Skeletal muscle cell (primary cell): ENCODE measurements at places on chromosomes 2 and 18.
A peak's percentile ranks its signal among the peaks of the same experiment; 100 is the strongest.

DNA sequence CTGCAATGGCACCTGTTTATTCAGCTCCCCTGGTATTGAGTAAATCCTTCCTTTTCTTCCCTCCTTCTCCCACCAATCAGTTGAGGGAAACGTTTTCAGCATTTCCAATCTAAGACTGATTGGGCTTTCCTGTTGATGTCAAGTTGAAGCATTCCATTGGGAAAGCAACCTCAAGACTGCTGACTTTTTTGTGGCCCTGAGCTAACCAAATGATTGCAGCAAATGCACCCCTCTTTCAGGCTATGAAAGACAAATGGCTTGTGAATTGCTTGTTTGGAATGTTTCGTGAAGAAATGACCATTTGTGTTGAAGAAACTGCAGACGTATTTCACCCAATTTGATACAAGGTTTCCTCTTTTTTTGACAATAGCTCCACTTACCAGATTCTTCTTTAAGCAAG is 303.5 kb downstream of the EPHA4 start:
- DNase-seq = no peak

- DNase-seq = no peak
Observed at GRCh38 chr2:109247340-109247739, 118.3 kb downstream of the SH3RF3 start.

DNA sequence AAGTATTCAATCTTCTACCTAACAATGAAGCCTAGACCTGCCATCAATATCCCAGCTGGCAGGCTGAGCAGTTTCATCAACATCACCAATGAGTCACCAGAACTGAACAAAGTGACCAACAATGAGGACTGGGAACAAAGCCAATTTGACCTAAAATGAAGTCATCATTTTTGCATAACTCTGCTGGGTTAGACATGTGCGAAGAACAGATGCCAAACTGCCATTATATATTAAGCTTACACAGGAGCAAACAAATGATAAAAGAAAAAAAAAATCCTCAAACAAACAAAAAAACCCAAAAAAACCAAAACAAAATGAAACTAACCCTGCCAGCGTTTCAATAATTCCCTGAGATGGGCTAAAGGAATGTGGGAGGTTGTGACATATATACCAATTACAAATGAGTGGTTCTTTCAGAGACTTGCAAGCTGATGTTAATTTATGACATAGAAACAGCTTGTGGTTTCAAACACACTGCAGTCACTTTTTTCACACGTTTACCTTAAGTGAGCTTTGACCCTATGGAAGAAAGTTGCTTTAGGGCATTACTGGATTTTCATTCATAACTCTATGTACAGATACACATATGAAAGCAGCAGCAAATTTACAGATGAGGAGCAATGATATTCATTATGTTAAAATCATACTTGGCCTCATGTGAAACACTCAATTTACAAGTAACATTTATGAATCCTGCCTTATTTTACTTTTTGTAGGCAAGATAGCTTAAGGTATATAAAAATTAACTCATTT is 56.9 kb upstream of the CCDC141 start:
- peak; percentile 96 for DNase-seq

DNA sequence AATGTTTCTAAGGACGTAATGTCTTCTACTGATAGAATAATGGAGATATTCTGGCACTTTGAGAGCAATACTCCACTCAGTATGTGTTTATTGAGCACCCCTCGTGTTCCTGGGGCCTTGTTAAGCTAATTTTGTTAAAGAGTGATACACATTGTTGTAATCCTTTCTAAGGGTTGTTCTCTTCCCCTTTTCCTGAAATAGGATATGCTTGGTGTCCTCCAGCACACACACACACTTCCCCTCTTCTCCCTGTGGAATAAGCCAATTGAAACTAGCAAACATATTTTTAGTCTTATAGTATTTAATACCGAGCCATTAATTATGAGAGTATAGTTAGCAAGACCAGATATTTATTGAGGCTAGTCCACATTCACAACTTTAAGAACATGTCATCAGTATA is 114.1 kb downstream of the CRIM1 start:
- DNase-seq = no peak

DNA sequence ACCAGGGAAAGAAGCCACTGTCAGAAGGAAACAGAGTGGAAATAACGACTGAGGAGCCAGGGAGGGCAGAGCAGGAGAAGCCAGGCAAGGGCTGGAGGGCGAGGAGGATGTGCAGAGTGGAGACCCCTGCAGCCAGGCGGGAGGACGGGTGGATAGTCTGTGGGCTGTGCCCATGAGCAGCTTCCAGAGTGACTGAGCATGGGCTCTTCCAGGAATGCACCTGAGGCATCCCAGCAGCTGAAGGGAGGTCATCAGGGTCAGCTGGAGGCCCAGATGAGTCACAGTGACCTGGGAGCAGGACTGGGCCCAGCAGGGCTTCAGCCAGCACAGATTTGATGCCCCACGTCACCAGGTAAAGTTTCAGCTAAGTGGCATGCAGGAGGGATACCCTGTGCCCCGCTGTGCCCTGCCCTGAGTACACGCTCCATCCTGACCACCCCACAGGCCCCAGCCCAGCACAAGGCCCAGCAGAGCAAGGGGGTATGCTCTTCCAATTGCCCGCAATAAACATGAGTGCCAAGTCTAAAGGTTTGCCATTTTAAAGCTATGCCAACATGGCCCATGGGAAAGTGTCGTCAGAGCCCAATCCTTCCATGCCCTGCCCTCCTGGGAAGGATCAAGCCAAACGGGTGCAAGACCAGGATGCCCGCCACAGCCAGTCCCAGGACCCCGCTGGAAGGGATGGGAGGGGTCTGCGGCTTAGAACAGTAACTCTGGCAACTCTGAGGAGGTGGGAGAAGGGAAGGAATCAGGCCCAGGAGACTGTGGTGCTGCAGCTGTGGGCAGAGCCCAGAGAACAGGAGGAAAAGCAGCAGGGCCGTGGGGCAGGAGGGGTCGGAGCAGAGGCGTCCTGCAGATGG is 85.7 kb downstream of the SEPTIN10 start:
- no peak for DNase-seq

- no peak for DNase-seq
Observed at GRCh38 chr2:172345956-172346555, 81.3 kb upstream of the ITGA6 start.

- no peak for DNase-seq
Observed at GRCh38 chr2:95306336-95306895, 9.3 kb downstream of the KCNIP3 start.

DNA sequence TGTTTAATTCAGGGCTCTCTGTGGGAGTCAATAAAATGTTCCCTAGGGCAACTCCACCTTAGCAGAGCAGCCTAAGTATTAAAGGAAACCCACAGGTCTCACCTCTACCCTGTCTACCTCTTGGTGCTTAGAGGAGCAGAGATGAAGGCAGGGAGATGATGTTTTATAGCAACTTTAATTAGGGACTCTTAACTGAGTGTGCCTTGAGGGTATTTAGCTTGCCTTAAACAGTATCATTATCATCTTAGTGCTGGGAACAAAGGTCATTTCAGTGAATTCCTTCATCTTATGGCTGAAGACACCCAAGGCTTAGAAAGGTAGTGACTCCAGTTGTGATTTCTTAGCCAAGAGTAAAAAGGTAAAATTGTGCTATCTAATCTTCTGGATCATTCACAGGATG is 26.7 kb downstream of the VIL1 start:
- DNase-seq = no peak

GRCh38 chr2:17791121-17791816 is 25.0 kb upstream of the MSGN1 start:
- DNase-seq = peak; percentile 56

GRCh38 chr2:146661473-146662096 is 1183.2 kb upstream of the ACVR2A start:
- DNase-seq = peak; percentile 16
